ENCODE measurements at places on chromosomes 4 and X.

GRCh38 chrX:9958183-9958582 lies 9.0 kb upstream of the CLDN34 start:
- no peak for DNase-seq

- DNase-seq, result no peak
Measured at GRCh38 chr4:183157215-183157614, 58.2 kb downstream of the WWC2 start.

DNA sequence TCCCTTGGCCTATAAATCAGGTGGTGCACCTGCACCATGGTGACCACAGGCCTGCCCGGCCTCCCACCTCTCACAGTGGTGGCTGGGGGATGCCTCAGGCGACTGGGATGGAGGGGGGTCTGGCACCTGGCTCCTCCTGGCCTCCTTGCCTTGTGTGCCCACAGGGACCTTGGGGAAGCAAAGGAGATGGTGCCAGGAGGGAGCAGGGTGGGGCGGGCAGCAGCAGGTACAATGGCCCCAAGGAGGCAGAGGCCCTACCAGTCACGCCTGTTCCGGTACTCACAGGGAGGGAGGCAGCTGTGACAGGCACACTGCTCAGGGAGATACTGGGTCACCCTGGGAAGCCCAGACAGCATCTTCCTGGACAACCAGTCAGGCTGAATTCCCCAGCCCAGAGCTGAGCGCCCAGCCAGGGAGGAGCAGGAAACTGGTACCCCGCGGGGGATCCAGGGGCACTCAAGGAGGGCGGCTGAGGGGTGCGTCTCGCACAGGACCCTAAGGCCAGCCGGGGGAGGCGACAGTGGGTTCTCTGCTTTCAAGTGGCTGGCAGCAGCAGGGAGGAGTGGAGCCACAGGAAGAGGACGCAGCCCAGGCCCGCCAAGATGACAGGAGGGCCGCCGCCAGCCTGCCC lies 1.2 kb upstream of the TREX2 start:
- DNase-seq, result no peak

DNA sequence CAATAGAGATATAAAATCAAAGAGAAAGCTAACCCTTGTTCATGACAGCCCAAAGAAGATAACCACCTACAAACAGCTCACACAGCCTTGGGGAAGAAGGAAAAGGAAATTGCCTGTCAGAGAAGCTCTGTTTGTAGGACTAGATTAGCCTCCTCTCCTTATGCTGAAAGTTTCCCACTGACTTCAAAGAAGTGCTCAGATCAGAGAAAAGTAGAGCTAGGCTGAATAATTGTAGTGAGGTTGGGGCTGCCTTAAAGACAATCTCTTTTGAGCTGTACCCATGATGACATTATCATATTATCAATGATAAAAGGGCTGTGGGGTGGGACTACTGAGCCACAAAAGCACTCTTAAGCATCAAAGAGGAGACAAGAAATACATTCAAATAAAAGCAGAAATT lies 223.0 kb upstream of the GALNT7 start:
- DNase-seq, result no peak

DNA sequence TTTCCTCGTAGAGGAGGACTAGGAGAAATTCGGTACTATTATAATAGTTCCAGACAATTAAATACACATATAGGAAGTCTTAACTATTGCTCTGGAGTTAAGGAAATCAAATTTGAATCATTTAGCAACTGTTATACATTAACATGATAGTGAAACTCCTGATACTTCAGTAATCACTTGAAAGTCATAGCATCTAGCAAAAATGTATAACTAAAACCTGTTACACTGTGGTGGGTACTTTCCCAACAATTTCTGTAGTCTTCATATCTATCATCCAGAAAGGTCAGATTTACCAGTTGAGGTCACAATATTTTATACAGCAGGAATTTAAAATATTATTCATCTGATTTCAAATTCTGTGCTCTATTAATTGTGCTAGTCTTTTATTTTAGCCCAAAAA lies 669.6 kb upstream of the PCDH10 start:
- no peak for DNase-seq

GRCh38 chr4:143085224-143085623 lies 99.5 kb upstream of the USP38 start:
- DNase-seq, result no peak

- no peak for DNase-seq
Measured at GRCh38 chr4:8229331-8229975, 30.4 kb downstream of the SH3TC1 start.

- DNase-seq, result no peak
Measured at GRCh38 chrX:153336988-153337387, 3.0 kb downstream of the ZNF275 start.

DNA sequence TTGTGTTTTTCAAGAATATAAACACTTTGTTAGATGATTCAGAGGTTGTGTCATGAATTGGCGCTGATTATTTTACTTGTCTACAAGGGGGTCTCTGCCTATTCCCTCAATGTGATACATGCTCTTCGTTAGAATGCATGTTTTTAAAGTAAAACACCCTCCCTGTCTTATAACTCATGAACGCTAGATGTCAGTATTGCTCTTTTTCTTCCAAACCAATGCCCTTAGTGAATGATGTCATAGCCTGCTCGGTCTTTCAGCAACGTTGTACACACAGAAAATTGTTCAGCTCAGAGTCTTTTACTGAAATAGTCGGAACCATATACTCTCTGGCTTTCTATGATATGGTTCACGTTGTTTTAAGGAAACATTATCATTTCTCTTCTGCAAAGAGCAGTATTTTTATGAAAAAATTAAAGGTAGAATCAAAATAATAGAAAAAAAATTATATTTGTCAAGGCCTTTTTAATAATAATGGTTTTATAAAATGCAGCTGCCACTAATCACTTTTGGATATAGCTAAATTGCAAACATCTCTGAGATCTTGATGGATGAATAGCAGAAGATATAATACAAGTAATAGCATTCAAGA lies 292.9 kb downstream of the TLL1 start:
- no peak for DNase-seq

- no peak for DNase-seq
Measured at GRCh38 chr4:156771171-156771837, 200.3 kb downstream of the PDGFC start.

DNA sequence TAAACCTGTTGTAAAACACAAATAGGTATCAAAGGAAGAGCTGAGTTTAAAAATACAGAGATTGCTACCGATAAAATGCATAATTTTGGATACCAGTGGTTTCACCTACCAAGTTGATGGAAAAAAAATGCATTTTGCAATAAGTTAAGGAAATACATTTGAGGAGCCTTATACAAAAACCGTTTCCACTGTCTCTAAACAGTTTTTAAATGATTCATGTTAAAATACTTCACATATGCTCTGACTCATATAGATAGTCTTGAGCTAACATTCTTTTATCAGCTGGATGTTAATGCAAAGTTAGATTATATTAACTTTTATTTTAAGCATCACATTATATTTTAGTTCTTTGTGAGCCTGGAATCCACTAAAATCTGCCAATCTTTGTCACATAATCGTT lies 50.6 kb upstream of the ANKRD17 start:
- DNase-seq, result no peak

DNA sequence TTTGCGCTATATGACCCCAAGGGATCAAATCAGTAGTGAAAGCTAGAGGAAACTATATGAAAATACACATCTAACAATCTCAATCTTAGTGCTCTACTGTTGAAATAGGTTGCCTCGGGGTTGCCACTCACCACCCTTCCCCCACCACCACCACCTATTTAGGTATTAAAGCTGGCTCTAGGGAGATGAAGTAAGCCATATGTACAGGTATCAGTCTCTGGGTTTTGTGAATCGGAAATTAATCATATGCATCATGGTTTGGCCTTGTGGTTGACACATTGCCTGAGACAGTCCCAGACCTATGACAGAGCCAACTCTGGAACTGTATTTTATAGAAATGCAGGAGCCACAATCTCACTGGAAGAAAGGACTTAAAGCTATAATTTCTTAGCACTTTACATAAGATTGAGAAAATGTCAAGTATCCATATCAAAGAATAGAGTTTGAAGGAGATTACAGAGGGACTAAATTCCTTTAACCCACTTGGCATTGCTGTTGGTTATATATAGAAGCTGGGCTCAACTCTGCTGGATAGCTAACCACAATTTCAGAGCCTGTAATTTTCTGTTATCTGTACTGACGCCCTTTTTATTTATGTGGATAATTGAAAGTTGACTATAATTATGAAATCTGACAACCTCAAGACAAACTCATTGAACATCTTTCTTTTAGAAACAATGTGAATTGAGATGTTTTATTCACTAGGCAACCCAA lies 26.7 kb upstream of the BMP2K start:
- no peak for DNase-seq

DNA sequence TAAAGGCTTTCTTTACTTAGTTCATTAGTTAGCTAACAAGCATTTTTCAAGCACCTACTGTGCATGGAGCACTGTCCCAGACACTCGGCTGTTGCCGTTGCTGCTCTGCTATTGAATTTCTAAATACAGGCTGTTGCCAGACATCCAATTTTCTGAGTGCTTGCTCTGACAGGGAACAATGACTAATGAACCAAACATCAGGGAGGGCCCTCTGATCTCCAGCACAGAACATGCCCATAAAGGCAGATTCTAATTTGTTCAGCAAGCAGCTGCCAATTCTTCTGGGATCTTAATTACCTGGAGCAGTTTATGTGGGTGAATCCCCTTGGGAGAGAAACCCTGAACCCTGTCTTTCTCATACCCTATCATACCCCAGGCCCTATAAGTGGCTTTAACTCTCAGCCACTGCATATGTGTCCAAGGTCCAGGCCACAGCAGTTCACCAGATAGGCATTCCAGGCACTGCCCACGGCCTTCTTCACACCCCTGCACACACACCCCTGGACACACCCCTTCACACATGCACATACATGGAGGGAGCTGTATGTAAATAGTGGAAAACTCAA lies 27.9 kb downstream of the TSC22D3 start:
- DNase-seq, result no peak

GRCh38 chr4:41214825-41215146 lies 444 bp upstream of the APBB2 start:
- no peak for DNase-seq

- DNase-seq, result no peak
Measured at GRCh38 chrX:7614616-7615015, 228.4 kb upstream of the VCX start.

DNA sequence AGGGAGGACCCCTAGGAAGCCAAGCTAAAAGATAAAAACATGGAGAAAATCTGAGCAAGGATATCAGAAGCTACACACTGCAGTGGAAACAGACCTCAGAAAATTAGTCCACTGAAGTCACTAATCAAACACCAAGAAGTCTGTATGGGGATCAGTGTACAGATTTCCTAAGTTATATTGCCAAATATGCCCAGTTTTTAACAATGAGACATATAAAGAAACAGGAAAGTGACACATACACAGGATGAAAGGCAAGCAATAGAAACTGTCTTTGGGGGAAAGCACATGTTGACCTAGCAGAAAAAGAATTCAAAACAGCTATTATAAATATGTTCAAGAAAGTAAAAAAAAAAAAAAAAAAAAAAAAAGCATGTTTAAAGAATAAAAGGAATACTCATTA lies 153.7 kb downstream of the PPP4R3C start:
- no peak for DNase-seq

- no peak for DNase-seq
Measured at GRCh38 chr4:149029056-149029651, 586.9 kb upstream of the NR3C2 start.

- no peak for DNase-seq
Measured at GRCh38 chrX:8403988-8404387, 60.6 kb upstream of the VCX3B start.

DNA sequence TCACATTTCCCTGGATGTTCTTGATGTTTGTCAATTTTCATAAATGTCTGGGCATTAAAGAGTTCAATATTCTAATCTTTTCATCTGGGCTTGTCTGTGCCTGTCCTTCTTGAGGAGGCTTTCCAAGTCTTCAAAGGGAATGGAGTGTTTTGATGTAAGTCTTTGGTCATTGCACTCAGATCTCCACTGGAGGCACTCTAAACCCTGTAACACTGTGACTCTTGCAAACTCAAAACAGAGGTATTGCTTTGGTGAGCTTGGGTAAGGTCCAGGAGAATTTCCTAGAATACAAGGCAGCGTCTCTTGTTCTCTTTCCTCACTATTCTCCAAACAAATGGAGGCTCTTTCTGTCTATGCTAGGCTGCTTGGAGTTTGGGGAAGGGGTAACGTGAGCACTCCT lies 1118.1 kb upstream of the PABPC4L start:
- no peak for DNase-seq

- DNase-seq, result no peak
Measured at GRCh38 chr4:161132715-161133425, 1030.9 kb downstream of the FSTL5 start.

DNA sequence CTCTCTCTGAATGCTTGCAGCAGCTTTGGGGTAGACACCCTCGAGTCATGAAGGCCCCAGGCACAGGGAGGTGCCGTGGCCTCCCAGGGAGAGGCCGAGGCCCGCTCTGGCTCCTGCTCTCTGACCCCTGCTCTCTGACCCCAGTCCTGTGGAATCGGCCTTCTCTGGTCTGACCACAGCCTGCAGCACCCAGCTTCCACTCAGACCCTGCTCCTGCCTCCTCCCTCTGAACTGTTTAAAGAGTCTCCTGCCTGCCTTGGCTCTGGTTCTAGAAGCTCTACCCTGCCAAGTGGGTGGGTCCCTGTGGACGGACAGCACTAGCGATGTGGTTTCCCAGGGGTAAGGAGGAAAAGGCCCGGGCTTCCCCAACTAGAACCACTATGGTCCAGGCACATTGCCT lies 78.2 kb upstream of the TMEM150C start:
- DNase-seq, result no peak

DNA sequence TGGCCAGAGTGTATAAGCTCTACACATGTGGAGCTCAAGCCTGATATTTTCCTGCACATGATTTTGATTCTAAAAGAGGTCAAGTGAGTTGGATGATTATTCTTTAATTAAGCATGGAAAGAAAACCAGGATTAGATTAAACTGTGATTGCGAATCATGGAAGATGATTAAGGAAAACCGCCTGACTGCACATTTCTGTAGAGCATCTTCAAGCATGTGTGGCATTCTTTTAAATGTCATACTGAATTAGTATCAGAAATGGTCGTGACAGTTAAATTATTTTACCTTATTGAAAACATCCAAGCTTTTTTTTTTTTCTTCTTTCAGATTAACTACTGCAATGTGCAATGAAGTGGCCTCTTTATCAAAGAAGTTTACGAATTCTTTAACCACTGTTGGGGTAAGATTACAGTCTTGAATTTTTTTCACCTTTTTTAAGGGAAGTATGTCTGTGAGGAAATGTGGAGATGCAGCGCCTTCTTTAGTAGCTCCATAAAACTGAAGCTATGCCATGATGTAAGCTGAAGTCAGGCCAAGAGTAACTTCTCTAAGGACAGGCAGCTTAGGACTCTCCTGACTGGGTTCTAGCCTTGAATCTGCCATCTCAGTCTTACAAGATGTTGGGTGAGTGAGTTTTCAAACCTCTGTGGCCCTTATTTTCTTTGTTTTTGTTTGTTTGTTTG lies 67.9 kb downstream of the FAM114A1 start:
- no peak for DNase-seq

- DNase-seq, result no peak
Measured at GRCh38 chr4:87555773-87556619, 26.8 kb upstream of the SPARCL1 start.

GRCh38 chr4:168614281-168615057 lies 117.6 kb downstream of the PALLD start:
- no peak for DNase-seq

All from central memory CD8-positive, alpha-beta T cell (primary cell).